Muscle of arm (tissue), 14 donors: ENCODE measurements at places on chromosomes 5 and 9. TPM values are rescaled to one million over a fixed set of nuclear protein-coding genes. Genes with fewer than 3 reads are reported as not detected.

The CAMSAP1 gene
- polyA plus RNA-seq = 20.4 TPM

The OGN gene
- polyA plus RNA-seq = not detected

The SURF6 gene
- 17.4 TPM for polyA plus RNA-seq

The SV2C gene
- 0.26 TPM for polyA plus RNA-seq

The KIF4B gene
- 0.09 TPM for polyA plus RNA-seq

The TTC16 gene
- not detected for polyA plus RNA-seq

The NSUN2 gene
- 46.8 TPM for polyA plus RNA-seq

The DMRT2 gene
- 37.0 TPM for polyA plus RNA-seq

DNA sequence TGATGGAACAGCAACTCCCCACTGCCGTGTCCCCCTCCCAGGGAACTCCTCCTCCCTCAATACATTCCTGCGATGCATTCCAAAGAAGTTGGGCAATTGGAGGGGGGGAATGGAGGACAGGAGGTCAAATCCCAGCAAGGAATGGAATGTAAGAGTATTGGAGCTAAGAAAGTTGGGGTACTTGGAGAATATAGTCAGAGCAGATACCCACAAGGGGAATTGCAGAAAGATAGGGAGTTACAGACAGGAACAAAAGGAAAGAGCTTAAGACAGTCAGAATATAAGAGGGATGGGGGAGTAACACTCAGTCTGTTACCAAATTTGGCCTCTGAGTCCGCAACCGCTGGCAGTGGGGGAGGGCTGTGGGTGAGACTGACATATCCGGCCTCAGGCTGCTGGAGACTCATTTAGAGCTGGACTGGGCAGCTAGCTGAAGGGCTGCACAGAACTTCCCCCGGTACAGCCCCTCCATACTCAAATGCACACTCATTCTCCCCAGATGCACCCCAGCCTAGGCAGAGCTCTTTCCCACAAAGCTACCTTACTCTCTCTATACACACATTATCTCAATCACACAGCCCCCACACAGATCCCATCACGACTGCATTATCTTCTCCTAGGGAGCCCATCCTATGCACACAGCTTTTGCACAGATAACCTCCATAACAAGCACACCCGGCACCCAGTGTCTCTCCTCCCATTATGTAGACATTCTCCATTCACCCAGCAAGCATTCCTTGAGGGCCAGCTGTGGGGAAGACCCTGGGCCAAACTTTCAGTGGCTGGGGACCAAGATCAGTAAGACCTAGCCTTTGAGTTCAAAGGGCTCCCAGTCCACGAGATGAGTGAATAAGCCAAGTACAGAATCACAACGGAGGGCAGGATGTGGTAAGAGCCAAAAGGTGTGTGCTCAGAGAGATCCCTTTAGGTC is 3.7 kb downstream of the TLN1 start:
- no peak for DNase-seq

DNA sequence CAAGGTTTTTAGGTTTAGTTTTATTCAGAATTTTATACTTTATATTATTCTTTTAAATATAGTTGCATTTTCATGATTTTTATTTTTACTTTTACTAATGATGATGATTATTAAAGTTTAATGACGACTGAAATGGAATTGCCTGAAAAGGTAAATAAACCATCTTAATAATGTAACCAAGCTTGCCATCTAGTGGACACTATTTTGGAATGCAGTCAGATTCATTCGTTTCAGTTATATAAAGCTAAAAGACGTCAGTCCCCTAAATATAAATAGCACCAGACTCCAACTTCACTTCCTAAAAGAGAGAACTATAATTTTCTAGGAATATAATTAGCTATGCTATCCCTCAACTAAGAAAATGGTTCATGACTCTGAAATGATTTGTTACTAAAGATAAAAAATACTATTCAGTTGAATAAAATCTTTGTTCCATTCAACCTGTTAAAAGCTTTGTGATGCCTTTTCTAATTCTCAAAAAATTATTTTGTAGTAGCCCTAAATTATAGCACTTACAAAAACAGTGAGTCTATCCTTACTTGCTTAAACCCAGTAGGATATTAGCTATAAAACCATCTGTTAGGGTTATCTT is 19.9 kb downstream of the ABITRAM start:
- DNase-seq = peak; percentile 58

GRCh38 chr9:38213631-38214299 is 144.7 kb upstream of the SHB start:
- DNase-seq = no peak

DNA sequence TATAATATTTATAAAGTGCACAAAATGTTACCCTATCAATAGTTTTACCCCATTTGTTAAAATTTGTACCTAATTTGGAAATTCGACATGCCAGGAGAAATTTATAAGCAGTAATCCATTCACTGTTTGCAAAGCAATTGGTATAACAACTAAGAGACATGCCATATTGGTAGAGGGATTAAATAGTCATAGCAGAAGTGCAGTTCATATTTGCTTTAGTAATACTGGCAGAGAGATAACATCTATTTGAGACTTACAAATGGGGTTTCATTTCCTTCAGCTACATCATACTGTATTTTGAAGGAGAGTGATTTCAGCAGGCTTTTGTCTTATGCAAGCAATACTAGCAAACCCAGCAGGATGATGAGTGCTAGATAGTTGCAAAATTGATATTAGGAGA is 610.4 kb upstream of the CDH10 start:
- no peak for DNase-seq

DNA sequence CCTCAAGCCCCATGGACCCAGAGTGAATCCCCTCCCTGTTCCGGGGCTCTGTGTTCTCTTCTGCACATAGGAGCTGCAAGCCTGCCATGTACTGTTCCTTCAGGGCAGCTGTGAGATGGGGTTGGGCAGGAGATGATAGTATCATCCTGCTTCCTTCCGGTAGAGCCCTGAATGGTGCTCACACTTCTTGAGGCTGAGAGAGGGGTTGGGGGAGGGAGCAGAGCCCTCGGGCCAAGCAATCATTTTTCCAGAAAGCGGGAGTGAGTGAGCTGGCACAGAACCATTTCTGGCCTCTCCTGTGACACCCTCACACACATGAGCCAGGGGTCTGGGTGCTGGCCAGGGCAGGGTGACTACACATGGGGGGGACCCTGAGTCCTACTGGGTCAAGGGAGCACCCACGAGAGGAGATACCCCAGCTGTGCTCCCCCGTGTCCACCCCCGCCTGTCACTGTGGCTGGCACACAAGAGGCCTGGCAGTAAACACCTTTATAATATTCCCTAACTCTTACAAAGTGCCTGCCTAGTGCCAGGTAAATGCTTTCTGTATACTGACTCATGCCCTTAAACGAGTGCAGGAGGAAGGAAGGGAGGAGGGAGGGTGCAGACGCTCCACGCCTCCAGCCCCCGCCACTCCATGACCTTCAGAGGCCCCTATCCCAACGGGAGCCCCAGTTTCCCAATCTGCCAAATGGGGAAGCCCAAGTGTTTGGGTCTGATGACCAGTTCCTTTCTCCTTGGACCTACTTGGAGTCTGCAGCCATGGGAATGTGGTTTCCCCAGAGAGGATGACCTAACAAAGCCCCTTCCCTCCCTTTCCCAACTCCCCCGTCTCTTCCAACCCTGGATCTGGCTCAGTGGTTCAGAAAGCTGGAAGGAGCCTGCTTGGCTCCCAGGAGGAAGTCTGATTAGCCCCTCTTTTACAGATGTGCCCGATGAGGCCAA is 15.5 kb downstream of the AKNA start:
- no peak for DNase-seq

- DNase-seq = no peak
Measured at GRCh38 chr5:72505539-72506157, 1.6 kb downstream of the ZNF366 start.

GRCh38 chr5:119255571-119256356 is 100.1 kb upstream of the TNFAIP8 start:
- DNase-seq = no peak

DNA sequence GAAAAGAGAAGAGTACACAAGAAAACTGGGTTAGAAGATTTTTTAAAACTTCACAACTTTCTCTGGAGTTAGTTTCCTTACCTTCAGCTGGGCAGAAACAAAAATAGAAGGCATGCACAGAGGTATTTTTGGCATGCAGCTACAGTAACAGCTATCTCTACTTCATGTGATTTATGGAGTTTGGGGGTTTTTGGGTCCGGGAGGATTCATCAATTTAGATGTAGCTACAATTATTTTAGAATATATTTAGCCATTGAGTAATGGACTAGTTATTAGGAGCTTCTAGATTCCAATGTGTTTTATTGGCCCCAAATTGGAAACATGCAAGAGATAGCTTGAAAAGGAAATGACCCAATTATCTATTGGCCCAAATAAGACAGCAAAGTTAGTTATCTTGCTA is 91.6 kb upstream of the TNFAIP8 start:
- no peak for DNase-seq

DNA sequence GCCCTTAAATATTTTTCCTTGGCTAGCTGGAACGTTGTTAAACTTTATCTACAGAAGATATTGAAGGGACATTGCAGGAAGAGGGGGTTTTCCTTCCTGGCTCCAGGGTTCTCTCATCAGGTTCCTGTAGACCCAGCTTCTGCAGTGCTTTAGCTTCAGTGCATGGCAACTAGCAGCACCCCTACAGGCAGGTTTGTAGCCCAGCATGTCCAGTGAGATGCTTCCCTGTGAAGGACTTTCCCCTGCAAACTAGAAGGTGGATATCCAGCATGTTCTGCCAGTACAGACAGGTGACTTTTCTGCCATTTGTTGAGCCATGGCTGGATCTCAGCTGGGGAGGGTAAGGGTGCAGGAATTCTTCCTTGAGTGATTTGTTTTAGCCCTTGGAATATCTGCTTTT is 10.4 kb downstream of the CCL28 start:
- no peak for DNase-seq

DNA sequence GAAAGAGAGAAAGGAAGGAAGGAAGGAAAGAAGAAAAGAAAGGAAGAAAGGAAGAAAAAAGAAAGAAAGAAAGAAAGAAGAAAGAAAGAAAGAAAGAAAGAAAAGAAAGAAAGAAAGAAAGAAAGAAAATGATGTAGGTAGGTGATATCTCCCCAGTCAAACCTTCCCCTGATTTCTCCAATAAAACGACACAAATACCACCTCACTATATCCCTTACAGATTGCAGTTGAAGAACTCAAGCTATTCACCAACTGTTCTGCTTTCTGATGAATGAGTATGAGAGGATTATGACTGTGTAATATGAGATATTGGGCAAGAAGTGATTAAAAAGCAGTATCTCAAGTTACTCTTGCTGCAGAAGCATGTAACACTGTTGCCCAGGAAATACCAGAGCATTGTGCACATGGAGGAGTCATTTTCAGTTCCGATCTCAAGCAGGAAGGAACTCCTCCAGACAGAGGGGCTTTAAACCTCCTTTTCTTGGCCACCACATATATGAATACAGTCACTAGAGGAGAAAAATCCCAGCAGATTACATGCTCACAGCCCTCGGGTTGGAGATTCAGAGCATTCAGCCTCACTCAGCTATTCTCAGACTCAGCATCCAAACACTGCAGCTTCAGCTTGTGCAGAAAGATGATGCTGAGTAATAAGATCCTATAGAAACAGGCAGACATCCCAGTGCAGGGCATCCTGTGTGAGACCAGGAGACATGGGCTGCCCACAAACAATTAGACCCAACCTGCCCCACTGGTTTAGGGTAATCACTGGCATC is 61.4 kb downstream of the UGCG start:
- peak; percentile 45 for DNase-seq
